ENCODE measurements at places on chromosomes 2 and 18.

- DNase-seq: no peak
Observed at GRCh38 chr2:28905533-28905932, 11.1 kb downstream of the WDR43 start.

DNA sequence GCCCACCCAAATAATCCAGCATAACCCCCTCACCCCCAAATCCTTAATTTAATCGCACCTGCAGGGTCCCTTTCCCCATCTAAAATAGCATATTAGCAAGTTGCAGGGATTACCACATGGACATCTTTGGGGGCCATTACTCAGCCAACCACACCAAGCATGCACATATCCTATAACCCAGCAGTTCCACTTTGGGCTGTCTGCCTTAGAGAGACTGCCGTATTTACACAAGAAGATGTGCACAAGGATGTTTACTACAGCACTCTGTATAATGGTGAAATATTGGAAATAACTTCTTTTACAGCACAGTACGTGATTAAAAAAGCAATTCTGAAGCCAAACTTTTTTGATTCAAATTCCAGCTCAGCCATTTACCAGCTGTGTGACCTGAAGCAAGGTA is 17.3 kb upstream of the LDLRAD4 start:
- no peak for DNase-seq

- DNase-seq: peak; percentile 89
Observed at GRCh38 chr2:10407841-10408648, 40.1 kb downstream of the ODC1 start.

- no peak for DNase-seq
Observed at GRCh38 chr2:24501813-24502212, 10.8 kb downstream of the NCOA1 start.

GRCh38 chr18:38421021-38421420 is 855.4 kb upstream of the CELF4 start:
- peak; percentile 59 for DNase-seq

DNA sequence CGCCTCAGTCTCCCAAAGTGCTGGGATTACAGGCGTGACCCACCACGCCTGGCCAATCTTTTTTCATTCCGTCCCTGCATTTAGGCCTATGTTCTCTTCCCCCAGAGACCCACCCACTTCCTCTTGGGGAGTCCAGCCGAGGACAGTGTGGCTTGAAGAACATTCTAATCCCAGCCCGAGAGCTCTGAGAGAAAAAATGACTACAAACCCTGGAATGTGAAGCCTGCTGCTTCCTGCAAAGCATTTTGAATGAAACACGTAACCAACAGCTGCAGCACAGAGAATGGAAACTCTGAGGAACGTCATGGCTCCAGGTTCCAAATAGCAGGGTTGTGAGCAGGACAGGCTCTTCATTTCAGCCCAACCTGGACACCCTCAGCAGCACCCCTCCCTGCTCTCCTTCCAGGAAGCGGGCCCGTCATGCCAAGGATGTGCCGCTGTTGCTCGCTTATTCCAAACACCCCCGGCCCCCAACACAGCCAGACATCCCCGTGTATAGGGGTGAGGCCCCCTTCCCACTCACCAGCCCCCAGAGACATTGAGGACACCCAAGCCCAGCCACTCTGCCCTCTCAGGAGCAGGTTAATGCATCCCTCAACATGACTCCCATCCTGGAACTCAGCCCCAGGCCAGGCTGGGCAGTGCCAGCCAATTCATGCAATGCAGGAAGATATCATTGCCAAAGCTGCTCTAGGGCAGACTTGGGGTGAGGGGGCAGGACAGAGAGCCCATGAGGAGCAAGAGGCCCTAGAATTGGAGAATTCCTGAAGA is 139.8 kb downstream of the ZFP36L2 start:
- peak; percentile 69 for DNase-seq

DNA sequence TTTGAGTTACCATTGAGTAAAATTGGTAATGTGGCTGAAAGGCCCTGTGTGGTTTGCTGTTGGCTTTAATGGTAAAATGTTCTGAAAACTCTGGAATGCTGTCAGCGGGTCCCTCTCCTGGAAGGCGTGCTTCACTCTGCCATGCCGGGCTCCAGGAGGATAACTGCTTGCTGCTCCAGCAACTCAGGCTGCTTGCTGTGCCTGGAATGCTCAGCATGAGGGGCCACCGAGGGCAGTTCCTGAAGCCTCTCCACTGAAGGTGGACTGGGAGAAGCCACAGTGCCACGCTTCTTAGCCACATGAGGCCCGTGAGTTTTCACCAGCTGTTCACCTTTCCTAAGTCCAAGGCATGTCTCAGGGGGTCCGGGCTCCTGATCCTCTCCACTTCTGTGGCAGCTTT is 90.4 kb upstream of the FAM110C start:
- DNase-seq: peak; percentile 72

GRCh38 chr18:35190948-35191697 is 49.7 kb upstream of the ZNF397 start:
- DNase-seq: no peak

DNA sequence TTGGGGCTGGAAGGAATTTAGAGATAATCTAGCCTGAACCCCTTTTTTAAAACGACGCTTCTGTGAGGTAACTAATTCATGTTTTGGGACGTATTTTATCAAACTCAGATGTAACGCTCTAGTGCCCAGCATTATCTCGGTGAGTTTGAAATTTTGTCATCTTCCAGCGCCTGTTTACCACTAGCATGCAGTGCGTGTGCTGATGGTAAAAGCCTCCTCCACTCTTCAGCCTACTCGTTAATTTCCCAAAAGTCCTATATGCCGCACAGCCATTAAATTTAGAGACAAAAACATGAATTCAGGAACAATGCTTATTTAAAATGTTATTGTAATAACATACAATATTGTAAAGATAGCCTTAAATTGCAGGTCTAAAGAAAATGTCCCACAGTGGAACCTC is 2.8 kb downstream of the ZCCHC2 start:
- no peak for DNase-seq

DNA sequence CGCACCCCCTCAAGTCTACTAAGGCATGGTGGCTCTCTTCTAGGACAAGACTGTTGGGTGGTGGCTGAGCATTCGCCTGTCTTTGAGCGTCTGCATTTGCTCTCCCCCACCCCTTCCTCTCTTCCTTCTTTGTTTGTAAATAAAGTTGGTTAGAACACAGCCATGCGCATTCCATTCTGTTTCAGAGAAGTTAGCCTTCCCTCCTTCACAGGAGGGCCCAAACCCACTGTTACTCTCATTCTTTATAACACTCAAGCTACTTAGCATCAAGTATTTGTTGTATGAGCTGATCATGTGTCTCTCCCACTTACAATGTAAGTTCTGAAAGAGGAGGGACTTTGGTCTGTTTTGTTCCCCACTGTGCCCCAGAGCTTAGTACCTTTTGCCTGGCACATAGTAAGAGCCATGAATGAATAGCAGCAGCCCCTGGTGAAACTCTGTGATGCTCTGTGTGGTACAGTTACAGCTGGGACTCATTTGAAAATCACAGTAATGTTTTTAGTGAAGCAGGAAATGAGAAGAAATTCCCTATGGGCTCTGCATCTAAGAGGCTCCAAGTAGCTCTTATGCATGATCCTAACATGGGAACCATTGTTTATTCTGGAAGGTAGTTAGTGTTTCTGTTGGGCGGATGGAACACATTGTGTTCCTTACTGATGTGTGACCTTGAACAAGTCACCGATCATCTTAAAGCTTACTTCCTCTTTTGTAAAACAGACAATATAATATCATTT is 7.7 kb downstream of the MGAT5 start:
- peak; percentile 49 for DNase-seq

GRCh38 chr18:2602844-2603243 is 31.5 kb downstream of the NDC80 start:
- no peak for DNase-seq

GRCh38 chr2:97834610-97835009 is 121.2 kb downstream of the ZAP70 start:
- DNase-seq: no peak

- no peak for DNase-seq
Observed at GRCh38 chr2:197514754-197515153, 1.1 kb upstream of the MOB4 start.

- DNase-seq: no peak
Observed at GRCh38 chr2:64808092-64808491, 154.4 kb upstream of the SERTAD2 start.

DNA sequence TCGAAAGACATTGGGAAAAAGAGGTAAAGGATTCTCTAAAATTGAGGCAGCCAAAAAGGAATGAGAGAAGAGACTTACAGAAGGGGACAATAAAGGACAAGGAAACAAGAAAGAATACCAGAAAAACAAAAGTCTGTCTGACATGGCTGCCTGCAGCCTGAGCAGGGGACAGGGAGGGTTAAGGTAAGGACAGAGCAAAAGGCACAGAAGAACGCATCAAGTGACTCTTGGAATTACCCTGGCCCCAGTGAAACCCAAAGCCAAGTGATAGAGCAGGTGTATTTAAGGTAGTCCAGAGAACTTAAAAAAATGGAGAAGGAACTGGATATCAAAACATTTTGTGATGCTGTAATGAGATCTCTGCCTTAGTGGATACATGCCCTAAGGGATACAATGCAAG is 47.1 kb upstream of the XIRP2 start:
- DNase-seq: peak; percentile 53

DNA sequence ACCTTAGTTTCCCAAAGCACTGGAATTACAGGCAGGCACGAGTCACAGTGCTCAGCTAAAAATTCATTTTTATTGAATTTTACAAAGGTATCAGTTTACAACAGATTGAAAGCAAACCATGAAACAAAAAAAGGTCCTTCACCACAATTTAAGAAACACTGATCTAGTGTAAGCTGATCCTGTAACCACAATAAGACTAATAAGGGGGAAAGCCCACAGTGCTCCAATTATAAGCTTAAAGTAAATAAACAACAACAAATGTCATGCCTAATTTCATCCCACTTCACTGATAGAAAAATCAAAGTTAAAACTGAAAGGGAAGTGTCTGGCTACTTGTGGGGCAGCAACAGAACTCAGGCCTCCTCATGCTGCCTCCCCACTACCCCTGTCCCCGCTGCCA is 49.2 kb downstream of the ICA1L start:
- no peak for DNase-seq

DNA sequence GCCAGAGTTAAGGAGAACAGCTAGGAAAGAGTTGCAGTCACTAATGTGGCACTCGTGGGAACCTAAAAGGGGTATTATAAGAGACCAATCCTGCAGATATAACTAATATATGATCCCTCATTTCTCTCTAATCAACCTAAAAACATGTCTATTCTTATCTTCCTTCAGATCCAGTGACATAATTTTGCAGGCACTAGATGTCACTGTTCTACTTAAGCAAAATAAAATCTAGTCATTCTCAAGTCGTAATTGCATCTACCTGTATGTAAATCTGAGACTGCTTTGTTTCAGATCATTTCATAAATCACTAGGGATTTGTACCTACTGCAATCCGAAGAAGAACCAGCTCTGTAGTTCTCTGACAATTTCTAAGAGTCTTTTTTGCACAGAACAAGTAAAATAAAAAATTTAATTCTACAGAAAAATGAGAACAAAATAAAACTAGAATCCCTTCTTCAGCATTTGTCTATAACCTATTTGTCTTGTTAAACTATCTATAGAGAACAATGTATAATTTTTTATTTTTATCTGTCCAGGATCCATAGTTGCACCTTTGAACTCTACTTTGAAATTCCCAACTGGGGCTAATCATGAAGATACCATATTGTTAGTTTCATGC is 56.5 kb upstream of the ERBB4 start:
- DNase-seq: no peak

- DNase-seq: no peak
Observed at GRCh38 chr18:24212939-24213338, 74.1 kb downstream of the CABYR start.

GRCh38 chr18:37179384-37179783 is 350.5 kb downstream of the KIAA1328 start:
- DNase-seq: no peak

- no peak for DNase-seq
Observed at GRCh38 chr2:46505472-46505783, 26.1 kb downstream of the TMEM247 start.

GRCh38 chr2:190105554-190105953 is 43.0 kb upstream of the MSTN start:
- DNase-seq: no peak

GRCh38 chr18:6022845-6023244 is 127.5 kb upstream of the TMEM200C start:
- DNase-seq: peak; percentile 85

DNA sequence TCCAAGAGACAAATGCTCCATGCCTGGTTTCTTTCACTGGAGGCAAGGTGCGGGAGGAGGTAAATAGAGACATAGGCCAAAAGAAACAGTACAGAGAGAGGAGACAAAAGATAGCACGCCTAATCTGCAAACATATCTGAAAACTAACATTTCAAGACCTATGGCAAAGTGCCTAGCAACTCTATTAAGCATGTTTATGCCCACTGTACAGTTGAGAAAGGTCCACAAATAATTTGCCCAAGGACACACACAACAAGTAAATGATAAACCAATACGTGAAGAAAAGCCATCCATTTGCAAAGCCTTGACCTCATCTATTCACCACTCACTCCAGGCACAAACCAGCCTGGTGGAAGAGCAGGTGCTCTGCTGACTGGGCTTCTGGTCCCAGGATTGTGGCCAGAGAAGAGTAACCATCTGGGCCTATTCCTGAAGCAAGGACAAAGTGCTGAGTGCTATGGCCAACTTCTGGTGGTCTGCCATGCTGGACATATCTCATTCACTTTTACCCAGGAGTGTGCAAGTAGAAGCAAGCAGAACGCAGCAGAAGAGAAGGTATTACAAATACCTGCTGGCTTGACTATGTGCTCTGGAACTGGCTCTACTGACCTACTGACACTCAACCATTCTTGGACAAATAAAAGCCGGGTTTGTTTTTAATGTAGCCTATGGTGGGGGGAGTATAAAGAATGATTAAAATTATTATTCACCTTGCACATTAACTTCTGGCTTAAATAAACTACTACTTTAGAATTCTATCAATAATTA is 25.3 kb downstream of the TMEM131 start:
- no peak for DNase-seq

DNA sequence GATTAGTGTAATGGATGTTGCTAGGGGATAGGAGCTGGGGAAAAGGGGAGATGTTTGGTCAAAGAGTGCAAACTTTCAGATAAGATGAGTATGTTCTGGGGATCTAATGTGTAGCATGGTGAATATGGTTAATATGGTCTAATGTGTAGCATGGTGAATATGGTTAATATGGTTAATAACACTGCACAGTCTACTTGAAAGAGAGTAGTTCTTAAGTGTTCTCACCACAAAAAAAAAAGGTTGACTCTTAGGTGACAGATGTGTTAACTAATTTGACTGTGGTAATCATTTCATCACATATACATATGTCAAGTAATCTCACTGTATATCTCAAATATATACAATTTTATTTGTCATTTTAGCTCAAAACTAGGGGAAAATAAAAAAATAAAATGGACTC is 121.3 kb upstream of the CD226 start:
- no peak for DNase-seq

DNA sequence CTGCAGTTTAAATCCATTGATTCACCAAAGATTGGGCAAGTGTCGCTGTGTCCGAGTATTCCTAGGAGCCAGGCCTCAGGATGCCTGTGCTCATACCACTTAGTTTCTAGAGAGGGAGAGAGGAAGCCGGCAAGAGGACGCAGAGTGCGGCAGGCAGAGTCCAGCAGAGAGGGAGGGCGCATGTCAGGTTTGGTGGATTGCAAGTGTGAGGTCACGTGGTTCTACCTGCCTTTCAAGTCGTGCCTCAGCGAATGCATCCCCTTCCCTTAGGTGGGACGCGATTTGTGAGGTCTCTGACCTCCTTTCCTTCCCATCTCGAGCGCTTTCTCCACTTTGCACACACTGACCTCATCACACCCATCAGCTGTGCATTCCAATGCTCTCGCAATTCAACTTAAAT is 188.1 kb downstream of the TMEM18 start:
- no peak for DNase-seq

GRCh38 chr2:11379558-11379957 is 35.1 kb upstream of the ROCK2 start:
- no peak for DNase-seq

GRCh38 chr2:86213699-86214502 is 14.6 kb downstream of the MRPL35 start:
- DNase-seq: no peak
